Stimulated activated CD4-positive, alpha-beta T cell treated with anti-CD3 and anti-CD28 coated beads, TNF-alpha, amount 100 ng/mL, for 4 hours (primary cell): ENCODE measurements at places on chromosomes 1 and 21.

DNA sequence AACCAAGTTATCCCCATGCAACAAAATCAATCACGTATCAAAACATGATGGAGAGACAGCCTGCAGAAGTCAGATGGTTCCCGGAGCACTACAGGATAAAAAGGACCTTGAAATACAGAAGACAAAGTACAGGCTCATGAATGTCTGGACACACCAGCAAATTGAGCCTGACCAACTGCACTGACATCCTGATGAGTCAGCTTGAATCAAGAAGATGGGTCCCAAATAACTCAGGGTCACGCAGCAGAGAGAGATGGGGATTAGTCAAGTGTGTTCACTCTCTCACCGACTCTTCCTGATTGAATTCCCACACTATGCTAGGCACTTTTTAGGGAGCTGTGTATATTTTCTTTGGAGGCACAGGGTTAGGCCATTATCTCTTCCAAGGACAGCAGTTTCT is 71.1 kb upstream of the DIRAS3 start:
- DNase-seq: no peak

DNA sequence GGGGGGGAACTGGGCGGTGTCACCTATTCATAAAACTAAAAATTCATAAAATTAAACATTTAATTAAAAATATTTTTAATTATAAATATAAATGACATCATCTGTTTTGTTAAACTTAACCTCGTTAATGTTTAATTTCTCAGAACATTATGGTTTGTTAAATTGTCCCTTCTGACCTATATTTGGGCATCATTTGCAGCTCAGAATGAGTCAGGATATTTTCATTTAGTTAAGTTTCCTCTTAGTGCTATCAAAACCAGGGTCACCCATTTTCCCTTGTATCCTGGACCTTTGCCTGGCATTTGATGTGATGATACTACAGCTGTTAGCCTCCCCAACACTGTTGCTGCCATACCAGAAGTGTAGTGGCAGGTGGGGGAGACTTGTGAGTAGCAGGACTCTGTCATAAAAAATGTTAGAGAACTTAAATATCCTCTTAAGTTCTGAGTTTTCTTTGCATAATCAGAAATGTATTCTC is 30.3 kb downstream of the TSNAX start:
- no peak for DNase-seq

- DNase-seq: no peak
These were observed 42.8 kb upstream of the PADI1 start for GRCh38 chr1:17161926-17162800.

DNA sequence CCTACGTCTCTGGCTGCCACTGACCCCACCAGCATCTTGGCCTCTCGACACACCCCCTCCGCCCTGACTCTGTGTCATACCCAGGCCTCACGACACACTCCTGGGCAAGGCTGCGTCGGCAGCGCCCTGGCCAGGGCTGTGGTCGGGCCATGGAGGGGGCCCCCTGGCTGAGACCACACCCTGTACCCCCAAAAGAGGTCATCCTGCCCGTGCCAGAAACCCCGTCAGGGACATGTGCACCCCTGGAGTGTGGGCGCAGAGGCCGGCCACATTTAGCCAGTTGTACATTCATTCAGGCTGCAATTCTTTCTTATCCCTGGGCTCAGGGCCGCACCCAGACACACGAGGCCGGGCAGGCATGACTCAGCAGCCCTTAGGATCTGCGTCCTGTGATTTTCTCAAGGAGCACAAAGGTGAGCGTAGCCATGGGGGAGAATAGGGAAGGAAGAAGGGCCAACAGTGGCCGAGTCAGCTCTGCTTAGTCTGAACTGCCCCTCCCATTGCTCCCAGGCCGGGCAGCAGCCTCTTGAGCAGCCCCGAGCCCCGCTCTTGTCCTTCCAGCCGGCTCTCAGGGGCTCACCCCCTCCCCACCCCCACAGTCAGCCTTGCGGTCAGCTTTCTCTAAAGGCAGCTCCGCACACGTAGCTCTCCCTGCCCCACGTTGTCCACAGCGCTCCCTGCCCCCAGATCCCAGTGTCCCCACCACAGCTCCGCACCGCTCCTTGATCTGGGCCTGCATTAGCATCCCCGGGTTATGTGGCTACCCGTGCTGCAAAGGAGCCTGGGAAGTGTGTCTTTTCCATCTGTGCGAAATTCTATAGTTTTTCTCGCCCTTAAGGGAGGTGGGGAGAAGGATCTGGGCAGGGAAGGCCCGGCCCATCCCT is 7.9 kb downstream of the CSTB start:
- DNase-seq: no peak

DNA sequence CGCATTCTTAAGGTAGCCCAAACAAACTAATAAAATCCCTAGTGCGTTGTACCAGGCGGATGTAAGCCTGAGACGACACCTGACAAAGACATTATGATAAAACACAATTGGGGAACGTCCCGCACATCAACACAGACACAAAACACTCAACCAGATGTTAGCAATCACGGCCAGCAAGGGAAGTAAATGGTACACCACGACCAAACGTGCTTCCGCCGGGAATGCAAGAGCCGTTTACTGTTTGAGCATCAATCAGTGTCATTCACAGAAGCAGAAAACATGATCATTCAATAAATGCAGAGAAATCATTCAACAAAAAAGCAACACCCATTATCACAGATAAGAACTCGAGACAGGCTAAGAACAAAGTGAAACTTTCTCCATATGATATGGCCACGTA is 49.4 kb upstream of the COL18A1 start:
- DNase-seq: no peak

GRCh38 chr1:219826290-219826689 is 102.1 kb downstream of the SLC30A10 start:
- DNase-seq: no peak

DNA sequence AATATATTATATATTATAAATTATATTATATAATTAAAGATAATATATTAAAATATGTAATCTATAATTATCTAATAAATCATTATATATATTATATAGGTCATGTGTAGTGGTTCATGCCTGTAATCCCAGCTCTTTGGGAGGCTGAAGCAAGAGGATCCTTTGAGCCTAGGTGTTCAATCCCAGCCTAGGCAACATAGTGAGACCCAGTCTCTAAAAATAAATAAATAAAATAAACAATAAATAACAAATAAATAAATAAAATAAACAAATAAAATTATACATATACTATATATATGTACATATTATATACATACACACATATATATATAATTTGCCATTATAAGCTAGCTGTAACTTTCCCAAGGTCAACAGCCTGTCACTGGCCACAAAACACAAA is 277.7 kb downstream of the SETD4 start:
- DNase-seq: no peak

GRCh38 chr1:183505454-183506089 is 33.3 kb downstream of the SMG7 start:
- no peak for DNase-seq

DNA sequence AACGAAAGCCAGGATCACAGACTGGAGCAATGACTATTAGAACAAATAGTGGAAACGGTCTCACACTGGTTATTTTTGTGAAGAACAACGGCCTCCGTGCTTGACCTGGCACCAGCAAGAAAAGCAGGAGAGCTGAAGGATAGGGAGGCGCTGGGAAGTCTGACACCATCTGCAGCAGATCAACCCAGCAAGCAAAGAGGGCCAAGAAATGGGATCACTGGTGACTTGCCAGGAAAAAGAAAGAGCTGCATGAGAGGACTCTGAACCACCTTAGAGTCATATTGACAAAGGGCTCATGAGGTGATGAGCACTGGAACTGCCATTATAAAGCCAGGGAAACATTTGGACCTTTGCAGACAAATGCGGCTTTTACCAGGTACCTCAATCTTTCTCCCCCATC is 25.0 kb downstream of the MTOR start:
- DNase-seq: no peak

DNA sequence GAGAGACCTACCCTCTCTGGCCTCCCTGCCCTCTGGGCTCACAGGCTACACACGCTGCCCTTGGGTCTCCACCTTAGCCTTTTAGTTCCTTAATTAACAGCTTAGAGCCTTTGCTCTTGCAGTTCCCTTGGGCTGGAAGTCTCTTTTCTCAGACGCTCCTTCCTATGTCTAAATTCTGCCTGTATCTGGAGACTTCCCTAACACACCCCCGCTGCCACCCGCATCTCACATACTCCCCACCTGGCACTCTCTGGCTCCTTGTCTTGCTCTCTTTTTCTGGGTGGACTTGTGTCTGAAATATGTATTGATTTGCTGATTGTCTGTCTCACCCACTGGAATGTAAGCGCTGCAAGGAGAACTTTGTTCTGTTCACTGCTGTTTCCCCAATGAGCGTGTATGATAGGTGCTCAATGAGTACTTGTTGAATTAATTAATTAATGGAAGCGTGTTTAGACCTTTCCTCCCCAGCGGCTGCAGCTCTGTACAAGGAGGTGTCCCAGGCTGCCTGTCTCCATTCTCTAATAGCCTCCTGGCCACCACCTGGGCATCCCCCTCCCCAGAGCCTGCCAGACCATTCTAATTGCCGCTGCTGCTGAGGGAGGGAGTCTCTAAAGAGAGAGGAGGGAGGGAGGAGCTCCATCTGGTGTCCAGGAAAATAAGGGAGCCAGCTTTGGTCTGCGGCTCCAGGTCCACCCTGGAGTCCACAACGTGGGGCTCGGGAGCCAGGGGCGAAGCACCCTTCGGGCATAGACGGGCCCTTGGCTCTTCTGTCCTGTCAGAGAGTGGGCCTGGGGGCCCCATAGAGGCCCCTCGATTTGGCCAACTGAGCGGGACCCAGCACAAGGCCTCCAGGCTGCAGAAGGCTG is 95.4 kb downstream of the RNF220 start:
- DNase-seq: no peak

DNA sequence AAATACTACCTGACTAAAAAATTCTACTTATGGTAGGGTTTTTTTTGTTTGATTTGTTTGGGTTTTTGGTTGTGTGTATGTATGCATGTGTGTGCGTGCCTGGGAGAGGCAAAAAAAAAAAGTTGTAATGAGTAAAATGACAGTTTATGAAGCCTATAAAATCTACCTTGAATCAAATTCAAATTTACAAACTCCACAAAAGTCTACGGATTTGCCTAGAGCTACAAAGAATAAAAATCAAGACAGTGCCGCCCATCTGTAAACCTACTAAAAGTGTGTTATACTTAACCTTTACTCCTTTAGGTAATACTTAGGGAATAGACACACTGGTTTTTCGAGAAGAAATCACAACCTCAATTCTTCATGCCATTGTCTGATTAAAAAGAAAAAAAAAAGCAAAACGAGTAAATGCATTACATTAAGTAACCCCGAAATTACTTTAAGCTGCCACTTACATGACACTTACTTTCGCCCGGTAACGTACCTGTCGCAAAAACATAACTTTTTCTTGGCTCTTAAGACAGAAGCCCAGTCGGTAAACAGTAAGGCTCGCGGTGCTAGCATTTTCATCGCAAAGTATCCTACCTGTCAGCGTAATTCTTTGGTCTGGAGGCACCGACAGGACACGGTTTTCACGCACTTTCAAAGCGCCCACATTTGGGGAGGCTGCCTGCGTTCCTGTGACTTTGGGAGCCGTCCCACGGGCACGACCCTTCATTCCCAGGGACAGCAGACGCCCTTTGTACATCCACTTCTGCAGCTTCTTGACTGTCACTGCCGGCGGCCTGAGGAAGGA is 951 bp downstream of the SYDE2 start:
- no peak for DNase-seq

- no peak for DNase-seq
These were observed 994 bp downstream of the RO60 start for GRCh38 chr1:193060406-193060805.

GRCh38 chr1:150168960-150169601 is 19.4 kb downstream of the PLEKHO1 start:
- DNase-seq: no peak

DNA sequence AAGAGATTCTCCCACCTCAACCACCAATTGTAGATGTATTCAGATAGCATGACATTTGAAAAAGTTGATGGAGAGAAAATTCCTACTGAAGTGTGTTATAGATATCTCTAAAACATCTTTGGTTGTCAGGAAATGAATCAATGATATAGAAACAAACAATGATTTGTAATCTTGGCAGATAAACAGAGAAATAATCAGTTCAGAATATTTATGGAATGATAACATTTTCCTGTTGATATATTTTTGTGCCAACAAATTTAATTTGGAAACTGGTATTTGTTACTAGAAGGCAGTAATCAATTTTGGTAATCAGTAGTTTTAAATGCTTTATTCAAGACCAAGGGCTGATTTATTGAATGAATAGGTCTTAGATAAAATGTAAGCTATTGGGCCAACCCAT is 695.6 kb downstream of the USP25 start:
- no peak for DNase-seq

GRCh38 chr21:28974531-28975227 is 18.0 kb downstream of the LTN1 start:
- no peak for DNase-seq

GRCh38 chr21:31254131-31254530 is 89.9 kb downstream of the TIAM1 start:
- DNase-seq: no peak

GRCh38 chr1:94795434-94795833 is 24.7 kb upstream of the SLC44A3 start:
- no peak for DNase-seq

- DNase-seq: no peak
These were observed 15.1 kb downstream of the PTPN22 start for GRCh38 chr1:113856401-113856790.

- no peak for DNase-seq
These were observed 7.0 kb upstream of the TRIM45 start for GRCh38 chr1:117128323-117129079.

GRCh38 chr1:212255705-212256307 is 29.4 kb upstream of the PPP2R5A start:
- no peak for DNase-seq

DNA sequence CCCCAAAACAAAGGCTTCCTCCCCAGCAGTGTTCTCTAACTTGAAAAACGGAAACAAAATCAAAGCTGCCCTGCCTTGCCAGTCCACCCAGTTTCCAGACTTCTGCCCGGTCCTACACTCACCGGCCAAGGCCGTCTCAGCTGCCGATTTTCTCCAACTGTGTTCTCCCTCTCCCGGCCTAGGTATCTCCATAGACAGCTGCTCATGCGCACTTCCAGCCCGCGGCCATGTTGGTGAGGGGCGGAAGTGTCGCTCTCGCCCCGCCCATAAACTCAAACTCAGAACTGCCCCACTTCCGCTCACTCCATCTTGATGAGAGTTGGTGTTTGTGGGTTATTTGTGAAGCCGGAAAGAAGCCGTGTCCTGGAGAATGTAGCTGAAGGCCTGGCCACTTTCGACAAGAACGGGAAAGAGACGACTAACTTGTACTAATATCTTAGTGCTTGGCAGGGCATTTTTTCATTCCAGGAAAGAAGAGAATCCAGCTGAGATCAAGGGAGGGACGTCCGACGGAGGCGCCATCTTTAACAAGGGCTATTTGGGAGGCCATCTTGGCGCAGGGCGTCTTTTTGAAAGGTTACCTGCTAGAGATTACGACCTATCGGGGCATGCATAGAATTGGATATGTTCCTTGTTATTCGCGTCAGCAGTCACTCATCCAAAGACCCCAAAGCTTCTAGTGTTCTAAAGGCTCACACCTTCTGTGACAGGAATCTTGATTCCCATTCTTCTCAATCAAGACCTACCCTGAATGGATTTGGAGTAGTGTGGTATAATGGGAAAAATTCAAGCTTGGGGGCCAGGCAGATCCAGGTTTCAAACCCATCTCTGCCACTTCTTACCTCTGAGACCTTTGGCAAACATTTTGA is at the start of gene USF1:
TSS of gene USF1 (minus strand) at position 242 of the 869 bp plus-strand sequence. CDS start 2,702 bp downstream, outside the sequence.
- peak; percentile 86 for DNase-seq

- DNase-seq: no peak
These were observed 324.4 kb downstream of the KCTD3 start for GRCh38 chr1:215891266-215892057.

- no peak for DNase-seq
These were observed 2.1 kb downstream of the KHDC4 start for GRCh38 chr1:155932081-155932480.
